ENCODE measurements at places on chromosomes 5 and 9.

GRCh38 chr5:55671975-55672374 is 40.1 kb downstream of the SLC38A9 start:
- DNase-seq = no peak

GRCh38 chr5:2024986-2025721 is 142.4 kb upstream of the IRX4 start:
- no peak for DNase-seq

- no peak for DNase-seq
These were observed 1930.5 kb downstream of the EFNA5 start for GRCh38 chr5:105740242-105740641.

DNA sequence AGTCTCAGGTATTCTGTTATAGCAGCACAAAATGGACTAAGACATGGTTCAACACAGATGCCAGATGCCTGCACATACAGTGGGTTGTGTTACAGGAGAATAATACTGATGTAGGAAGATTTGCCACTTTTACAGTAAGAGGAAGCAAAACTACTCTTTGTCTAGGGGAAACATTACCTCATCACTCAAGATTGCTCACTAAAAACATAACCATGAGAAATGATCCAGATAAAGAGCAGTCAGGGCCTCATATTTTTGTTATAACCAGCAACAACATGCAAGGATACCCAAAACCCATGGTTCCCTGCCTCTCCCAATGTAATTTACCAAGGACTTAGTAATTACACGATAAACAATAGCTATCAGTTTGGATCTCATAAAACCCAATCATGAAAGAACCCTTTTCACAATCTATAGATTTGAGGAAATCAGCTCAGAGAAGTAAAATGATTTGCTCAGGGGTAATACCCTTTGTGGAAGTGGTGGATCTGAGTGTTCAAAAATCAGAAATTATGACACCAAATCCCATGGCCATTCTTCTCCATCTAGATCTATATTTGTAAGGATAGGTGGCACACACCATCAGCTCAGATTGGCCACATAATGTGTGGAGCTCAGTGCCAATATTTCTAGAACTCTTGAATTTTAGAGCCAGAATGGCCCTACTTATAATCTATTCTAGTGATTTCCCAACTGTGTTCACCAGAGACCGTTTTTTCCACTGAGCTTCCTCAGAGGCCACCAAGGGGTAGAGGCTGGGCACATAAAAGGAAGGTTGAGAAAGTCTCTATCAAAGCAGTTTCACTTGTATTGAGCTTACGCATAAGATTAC is 27.8 kb downstream of the DPYSL3 start:
- no peak for DNase-seq

DNA sequence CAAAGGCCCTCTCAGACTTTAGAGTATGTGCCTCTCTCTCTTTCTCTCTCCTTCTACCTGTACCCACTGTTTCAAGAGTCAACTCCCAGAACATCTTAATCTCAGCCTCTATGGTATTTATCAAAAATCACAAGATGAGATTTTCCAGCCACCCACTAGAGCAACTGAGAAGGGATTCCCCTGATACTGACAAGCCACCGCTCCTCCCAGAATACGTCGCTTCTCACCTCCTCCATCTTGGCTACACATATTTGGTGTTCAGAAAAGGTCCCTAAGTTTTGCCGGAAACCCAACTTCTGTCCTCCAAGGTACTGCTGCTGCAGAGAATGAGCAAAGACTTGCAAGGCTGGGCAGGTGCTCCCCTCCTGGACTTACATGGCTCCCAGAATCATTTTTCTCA is 6.1 kb downstream of the GARIN3 start:
- DNase-seq = no peak

DNA sequence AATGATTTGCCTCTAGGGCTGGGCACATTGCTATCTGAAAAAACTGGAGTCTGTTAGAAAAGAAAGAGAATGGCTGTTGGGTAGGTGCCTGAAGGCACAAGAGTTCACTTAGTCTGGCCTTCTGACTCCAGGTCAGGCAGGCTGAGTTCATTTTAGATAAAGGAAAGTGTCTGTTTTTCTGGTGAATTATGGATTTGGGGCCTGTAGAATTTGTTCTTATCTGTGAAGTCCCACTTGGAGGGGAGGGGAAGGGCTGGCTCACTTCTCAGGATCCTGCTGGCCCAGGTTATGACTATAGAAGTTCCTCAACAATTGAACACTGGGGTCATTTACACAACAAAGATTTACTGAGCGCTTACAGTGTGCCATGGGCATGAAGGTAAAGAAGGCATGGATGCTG is 11.5 kb upstream of the SEPTIN8 start:
- DNase-seq = no peak

GRCh38 chr9:120928015-120928482 is 1.5 kb upstream of the TRAF1 start:
- DNase-seq = no peak

GRCh38 chr9:7259544-7260241 is 501.9 kb downstream of the KDM4C start:
- no peak for DNase-seq

DNA sequence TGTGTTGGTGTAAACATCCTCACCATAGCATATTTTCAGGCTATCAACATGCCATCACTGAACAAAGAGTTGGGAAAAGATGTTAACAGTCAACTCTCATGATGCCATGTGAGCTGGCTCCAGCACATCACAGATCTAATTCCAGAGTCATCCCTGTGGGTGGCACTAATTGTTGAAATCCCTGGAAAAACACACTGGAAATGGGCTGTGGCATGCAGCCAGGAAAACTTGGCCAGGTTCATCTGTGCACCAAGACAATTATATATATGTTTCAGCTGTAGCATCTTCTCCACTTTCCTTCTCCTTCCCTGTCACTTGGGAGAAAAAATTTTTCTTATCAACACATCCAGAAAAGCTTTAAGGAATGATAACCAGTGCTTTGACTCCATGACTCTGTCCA is 313.7 kb downstream of the TRIM32 start:
- DNase-seq = no peak

DNA sequence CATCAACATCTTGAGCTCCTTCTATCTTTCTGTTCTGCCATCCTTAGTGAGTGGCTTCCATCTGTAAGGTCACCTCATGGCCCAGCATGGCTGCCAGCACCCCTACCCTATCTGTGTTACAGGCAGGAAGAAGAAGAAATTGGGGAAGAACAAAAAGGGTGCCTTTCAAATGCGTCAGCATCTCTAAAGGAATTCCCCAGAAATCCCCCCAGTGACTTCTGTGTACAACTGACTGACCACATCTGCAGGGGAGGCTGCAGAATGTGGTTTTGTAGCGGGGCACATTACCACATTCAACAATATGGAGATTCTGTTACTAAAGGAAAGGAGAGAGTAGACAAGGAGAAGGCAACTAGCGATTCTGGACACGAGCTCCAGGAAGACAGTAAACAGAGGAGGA is 40.1 kb downstream of the ALG2 start:
- no peak for DNase-seq

- no peak for DNase-seq
These were observed 10.7 kb upstream of the OR5C1 start for GRCh38 chr9:122777935-122778627.

DNA sequence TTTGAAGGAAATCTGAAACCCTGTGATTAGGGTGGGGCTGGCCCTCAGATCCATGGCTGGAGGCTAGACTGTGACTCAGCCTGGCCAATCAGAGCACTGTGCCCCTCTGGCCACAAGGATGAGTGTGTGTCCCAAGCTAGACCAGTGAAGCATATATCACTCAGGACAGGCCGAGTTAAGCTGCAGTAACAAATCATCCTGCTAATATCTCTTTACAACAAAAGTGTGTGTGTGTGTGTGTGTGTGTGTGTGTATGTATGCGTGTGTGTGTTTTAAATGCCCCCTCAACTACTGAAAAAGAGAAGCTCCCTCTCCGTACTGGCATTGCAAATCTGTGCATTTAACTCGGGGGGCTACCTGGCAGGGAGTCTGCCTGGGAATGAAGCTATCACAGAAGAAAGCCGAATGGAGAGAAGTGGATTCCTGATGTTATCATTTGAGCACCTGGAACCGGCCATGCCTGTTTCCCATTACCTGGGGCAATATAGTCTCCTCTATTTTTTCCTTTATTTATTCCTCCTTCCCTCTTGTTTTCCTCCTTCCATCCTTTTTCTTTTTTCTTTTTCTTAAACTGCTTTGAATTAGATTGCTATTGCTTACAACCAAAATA is 25.6 kb downstream of the STC2 start:
- DNase-seq = no peak

DNA sequence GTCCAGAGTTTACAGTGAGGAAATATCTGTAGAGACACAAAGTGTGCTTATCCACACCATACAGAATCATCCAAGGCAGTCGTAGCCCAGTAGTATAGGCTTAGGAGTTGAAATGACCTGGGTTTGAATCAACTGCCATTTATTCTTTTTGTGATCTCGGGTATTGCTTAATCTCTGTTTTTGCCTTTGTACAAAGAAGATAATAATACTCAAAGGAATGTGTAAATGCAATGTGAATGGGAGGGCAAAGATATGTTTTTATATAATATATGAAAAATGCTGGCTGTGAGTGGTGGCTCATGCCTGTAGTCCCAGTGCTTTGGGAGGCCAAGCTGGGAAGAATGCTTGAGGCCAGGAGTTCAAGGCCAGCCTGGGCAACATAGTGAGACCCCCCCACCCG is 141.1 kb downstream of the SPATA31D1 start:
- DNase-seq = no peak

GRCh38 chr9:134575103-134575900 is 66.3 kb upstream of the COL5A1 start:
- DNase-seq = peak; percentile 41

- no peak for DNase-seq
These were observed 166.8 kb upstream of the MAP3K1 start for GRCh38 chr5:56648460-56649034.

GRCh38 chr5:18771097-18771610 is 1136.9 kb downstream of the TAF11L14 start:
- DNase-seq = no peak

DNA sequence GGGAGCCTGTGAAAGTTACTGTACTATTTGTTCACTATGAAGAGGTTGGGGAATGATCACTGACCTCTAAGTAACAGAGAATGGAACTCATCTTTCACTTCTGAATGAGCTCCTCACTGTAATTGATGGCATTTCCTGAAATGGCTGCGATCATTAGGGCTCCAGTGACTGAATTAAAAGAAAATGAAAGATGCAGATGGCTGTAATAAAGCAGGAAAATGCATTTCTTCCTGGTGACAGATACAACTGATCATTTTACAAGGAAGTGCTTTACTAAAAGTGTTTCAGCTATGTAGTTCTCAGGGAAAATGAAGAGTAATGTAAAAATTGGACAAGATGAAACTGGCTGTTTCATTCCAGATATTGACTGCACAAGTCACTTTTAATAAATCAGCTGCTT is 1200.6 kb upstream of the NUDT12 start:
- DNase-seq = no peak
